ENCODE measurements at places on chromosomes 3 and 15.

- DNase-seq = no peak
These were observed 817.5 kb upstream of the ALCAM start for GRCh38 chr3:104549099-104549714.

DNA sequence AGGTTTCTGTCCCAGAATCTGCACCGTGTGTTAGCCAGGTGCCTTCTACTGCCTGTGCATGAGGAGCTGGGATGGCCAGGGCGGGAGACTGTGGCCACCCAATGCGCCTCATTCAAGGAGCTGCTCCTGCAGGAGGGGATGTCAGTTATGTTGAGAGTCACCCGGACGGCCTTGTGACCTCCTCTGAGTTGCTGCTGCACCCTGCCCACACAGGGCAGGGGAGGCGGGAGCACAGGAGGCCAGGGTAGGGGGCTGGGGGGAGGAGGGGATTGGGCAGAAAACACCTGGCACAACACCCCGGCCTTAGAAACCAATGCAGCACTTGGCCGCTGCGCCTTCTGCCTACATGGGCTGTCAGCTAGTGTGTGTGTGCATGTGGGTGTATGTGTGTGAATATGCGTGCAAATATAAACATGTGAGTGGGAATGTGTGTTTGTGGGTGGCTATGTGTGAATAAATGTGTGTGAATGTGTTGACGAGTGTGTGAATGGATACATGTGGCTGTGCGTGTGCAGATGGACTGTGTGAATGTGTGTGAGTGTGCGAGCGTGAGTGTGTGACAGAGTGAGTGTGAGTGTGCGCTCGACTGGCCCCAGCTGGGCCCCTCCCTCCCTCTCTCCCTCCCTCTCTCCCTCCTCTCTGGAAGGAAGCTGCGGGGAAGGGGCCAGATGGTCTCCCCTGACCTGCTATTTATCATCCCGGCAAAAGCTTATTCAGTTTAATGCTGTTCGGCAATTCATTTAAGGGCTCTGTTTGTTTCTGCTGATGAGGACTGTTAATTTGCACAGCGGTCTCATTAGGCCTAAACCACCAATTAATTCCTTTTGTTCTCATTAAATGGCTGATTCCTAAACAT lies 106.9 kb downstream of the TLE3 start:
- DNase-seq = no peak

- DNase-seq = no peak
These were observed 71.1 kb upstream of the IMPG2 start for GRCh38 chr3:101391413-101391950.

- DNase-seq = no peak
These were observed 172.9 kb upstream of the CTDSPL start for GRCh38 chr3:37688756-37689155.

- DNase-seq = no peak
These were observed 36.5 kb downstream of the OXNAD1 start for GRCh38 chr3:16301507-16301906.

GRCh38 chr3:172877011-172877410 lies 126.5 kb downstream of the ECT2 start:
- peak; percentile 27 for DNase-seq

DNA sequence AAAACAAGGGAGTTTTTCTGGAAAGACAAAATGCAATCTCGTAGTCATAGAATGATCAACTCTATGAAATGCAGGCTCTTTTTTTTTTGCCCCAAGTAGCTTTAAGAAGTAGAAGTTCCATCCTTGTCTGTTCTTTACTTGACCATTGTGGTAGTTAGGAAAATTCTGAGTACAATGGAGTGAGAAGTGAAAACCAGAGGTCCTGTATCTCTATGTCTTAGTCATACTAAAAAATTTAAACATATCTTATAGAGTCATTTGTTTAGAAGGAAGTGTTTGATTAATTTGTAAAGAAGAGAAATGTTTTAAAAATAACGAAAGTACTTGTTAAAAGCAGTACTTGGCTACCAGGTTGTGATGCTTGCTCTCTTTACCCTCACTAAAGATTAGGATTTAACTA lies 52.4 kb downstream of the PRKCI start:
- DNase-seq = no peak

- no peak for DNase-seq
These were observed 365.2 kb upstream of the DPH6 start for GRCh38 chr15:35911052-35911777.
